ENCODE measurements at places on chromosomes 16 and 17. TPM values are rescaled to one million over a fixed set of nuclear protein-coding genes. Genes with fewer than 3 reads are reported as not detected.

Gene SKAP1
- not detected for polyA plus RNA-seq

Gene OR1F1
- polyA plus RNA-seq = not detected

Gene MYO15A
- 0.70 TPM for polyA plus RNA-seq

Gene HID1
- 10.2 TPM for polyA plus RNA-seq

Gene C16orf46
- 3.2 TPM for polyA plus RNA-seq

Gene DNAH3
- not detected for polyA plus RNA-seq

Gene CACNG3
- polyA plus RNA-seq = not detected
